ENCODE measurements at places on chromosomes 6 and 20. TPM values are rescaled to one million over a fixed set of nuclear protein-coding genes. Genes with fewer than 3 reads are reported as not detected.

Gene DCDC2
- total RNA-seq = 0.10 TPM

Gene THEMIS
- total RNA-seq = 25.0 TPM

Gene BCAS4
- total RNA-seq = 13.7 TPM

Gene SLC22A16
- total RNA-seq = not detected

Gene CRISP1
- total RNA-seq = not detected

Gene KCTD20
- total RNA-seq = 84.8 TPM

Gene MMP24
- total RNA-seq = not detected

All from mononuclear cell (primary cell).